ENCODE measurements at places on chromosomes 2 and 18. TPM values are rescaled to one million over a fixed set of nuclear protein-coding genes. Genes with fewer than 3 reads are reported as not detected.

- DNase-seq, result no peak
Measured at GRCh38 chr2:197263077-197263476, 47.5 kb downstream of the ANKRD44 start.

DNA sequence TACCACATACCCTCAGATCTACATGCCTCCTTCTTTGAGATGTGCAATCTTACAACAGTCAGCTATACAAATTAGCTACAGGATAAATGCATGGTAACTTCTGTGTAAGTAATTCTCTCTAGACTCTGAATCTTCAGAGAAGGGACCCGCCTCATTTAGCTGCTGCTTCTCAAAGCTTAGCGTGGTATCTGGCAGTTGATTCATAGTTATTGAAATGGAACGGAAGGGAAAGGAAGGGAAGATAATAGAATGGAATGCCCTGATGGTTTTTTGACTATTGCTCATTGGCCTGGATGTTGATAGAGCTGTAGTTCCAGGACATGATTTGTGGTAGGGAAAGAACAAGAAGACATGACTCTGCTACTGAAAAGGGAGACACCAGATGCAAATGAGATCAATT is 498.1 kb upstream of the CRIM1 start:
- no peak for DNase-seq

Gene SOWAHC
- 1.7 TPM for total RNA-seq

- no peak for DNase-seq
Measured at GRCh38 chr2:149473521-149473920, 114.1 kb downstream of the MMADHC start.

DNA sequence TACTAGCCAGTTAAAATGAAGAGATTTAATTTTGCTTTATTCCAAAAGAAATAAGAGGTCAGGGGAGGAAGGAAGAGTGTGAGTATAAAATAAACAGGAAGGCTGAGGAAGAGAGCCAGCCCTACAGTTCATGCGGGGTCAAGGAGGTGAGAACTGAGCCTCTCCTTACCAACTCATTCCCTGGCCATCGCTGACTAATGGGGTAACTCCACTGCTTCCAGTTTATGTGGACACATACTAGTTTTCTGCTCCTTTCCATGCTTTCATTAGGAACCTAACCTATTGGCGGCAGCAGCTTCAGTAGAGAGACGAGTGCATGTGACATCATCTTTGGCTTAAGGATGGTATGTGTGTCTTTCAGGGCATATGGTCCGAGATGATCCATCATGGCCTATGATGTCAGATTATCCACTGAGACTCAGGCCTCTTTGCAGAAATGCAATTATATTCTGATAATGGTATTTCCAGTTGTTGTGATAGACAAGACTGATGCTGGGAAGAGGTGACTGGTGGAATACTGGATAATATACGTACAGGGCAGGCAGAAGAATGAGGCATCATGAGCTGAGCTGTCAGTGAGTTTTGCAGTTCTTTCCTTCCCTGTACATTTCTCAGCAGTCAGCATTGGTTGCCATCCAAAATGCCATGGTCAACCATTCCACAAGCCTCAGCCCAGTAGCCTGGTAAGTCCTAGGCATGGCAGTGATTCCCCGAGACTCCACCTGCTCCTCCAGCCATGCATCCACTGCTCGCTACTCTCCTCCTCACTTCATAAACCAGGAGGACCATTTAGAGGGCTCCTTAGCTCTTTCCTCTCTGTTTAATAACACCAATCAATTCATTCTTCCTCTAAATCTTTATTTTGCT is 184.6 kb upstream of the OSR1 start:
- no peak for DNase-seq

Gene DCDC2C
- not detected for total RNA-seq

GRCh38 chr2:128643221-128644065 is 324.8 kb upstream of the HS6ST1 start:
- DNase-seq, result no peak

Gene FIGN
- total RNA-seq, result not detected

Gene STEAP3
- 0.78 TPM for total RNA-seq

- no peak for DNase-seq
Measured at GRCh38 chr2:162252153-162252552, 8.9 kb upstream of the FAP start.

DNA sequence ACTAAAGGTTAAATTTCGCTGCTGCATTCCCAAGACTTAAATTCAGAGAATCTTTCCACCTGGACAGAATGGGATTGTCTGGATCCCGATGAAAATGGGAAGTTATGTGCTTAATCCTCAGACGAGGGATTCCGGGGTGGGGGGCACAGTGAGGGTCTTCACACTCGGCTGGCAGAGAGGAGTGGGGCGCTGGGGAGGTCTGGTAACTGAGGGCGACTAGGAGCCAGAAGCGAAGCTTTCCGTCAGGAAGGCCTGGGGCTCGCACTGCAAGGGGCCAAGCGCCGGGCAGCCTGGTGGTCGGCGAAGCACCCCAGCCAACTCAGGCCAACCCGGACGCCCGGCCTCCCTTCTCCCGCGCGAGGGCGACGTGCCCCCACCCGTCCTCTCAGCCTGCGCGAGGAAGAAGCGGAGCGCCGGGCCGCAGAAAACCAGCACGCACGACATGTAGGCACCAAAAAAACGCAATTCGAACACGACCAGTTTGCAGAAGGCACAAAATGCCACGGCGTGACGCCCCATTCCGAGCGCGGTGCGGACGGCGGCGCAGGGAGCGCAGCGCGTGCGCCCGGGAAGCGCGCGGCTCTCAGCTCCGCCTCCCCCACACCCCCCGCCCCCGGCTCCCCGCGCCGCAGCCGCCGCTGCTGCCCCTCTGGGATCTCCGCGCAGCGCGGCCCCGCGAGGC is 188.1 kb downstream of the ZEB2 start:
- no peak for DNase-seq

DNA sequence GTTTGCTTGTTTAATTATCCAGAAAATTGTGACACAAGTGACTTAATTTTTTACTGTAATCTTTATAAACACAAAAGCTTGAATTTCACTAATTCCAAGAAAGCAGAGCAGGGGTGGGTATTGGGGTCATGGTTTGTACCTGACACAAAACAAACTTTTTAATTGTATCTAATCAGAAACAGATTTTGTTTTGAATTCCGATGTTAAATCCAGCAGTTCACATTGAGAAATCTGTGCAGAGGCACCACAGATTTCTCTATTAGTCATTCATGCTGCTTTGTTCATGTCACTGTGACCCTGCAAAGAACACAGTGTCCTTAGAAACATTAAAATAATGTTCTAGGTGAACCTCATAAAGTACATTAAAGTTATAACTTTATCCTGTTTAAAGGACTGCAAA is 443.4 kb downstream of the NYAP2 start:
- no peak for DNase-seq

Gene WDSUB1
- total RNA-seq, result 7.1 TPM

GRCh38 chr2:192247456-192247855 is 52.7 kb upstream of the TMEFF2 start:
- no peak for DNase-seq

Gene TCF7L1
- total RNA-seq, result 0.18 TPM

Measured in activated T-helper 2 cell treated with anti-CD3 and anti-CD28 coated beads, Interferon-gamma antibody, Interleukin-2, Interleukin-4, amounts not matched to agents 10 μg/mL and 5 μg/mL and 100 μg/mL, durations not matched to agents 14 hours and 24 hours and 36 hours (primary cell).